ENCODE measurements at places on chromosomes 6 and 20.

DNA sequence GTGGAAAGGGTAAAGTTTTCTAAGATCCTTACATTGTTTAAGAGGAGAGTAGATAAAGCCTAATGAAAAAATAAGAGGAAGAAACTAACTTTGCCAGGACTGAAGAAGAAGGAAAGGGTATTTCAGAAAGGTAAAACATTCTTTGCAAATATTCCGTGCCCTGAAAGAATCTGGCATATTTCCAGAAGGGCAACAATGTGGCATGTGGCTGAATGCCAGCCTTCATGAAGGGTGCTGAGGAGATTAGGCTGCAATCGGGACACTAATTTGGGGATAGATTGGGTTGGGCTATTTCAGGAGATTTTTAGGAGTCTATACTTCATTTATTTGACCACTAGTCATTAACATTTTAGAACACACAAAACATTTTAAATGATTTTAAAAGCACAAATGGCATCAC is 16.2 kb upstream of the UFL1 start:
- no peak for DNase-seq

DNA sequence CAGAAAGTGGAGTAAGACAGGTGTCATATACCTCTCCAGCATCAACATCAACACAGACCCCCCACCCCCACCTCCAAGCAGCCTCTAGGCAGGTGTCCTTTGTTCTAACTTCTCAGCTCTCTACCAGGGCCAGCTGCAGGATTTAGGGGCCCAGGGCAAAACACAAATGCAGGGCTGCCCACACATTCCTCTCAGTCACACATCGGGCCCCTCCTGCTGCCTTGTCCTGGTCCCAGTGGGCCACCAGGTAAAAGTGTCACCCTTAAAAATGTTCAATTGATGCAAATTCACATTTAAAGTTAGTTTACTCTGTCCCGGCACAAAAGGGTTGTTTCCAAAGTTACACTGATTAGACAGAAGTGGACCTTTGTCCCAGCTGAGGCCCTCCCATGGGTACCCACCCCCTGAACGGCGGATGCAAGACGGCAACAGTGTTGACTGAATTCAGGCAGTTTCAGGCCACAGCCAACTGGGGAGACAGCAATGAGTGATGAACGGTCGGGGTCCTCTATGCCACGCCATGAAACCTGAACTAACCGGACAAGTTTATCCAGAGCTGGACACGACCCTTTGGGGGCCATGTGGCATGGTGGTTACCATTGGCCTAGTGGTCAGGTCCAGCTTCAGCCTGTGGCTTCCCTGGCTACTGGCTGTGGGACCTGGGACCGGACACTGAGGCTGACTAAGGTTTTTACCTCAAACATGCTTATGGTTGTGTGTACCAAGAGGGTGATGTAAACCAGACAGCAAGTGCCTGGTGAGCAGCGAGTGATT is 52.2 kb upstream of the UNC93A start:
- DNase-seq: no peak

- DNase-seq: no peak
These were observed 733.3 kb downstream of the HACE1 start for GRCh38 chr6:104126315-104127005.

DNA sequence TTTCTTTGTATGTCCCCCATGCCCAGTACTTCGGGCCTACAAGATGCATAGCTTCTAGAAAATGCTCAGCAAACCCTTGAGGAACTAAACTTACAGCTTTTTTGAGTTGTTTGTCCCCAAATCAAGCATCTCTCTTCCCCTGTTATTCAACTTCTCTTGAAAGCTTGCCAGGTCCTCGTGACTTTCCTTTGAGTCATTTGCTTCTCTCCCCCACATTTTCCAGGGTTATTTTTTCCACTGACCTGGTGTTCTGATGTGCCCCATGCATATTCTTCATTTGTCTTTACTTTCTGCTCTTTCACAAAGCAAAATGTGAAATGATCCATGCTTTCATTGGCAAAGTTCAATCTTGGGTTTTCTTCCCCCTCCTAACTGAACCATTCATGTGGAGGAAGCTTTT is 204.8 kb downstream of the TFAP2A start:
- DNase-seq: no peak

- DNase-seq: no peak
These were observed 14.3 kb upstream of the NEDD9 start for GRCh38 chr6:11246722-11247121.

DNA sequence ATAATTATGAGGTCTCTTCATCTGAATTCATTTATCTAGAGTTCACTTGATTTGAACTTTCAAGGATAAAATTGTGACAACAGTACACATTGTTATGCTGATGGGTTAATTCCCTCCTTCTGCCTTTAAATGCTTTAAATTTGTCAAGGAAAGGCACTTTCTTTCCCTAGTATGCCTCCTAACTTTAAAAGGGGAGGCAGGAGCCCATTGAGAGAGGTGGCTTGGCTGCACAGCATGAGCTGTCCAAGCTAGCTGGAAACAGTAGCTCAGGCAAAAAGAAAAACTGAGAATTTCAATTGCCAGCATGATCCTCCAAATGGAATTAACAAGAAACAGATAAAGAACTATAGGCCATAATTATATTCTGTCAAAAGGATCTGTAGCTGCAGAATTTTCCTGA is 243.3 kb upstream of the GRIK2 start:
- no peak for DNase-seq

- DNase-seq: no peak
These were observed 222.4 kb upstream of the MYLIP start for GRCh38 chr6:15906420-15907016.

- DNase-seq: no peak
These were observed 6.4 kb downstream of the CCND3 start for GRCh38 chr6:41935193-41935574.

DNA sequence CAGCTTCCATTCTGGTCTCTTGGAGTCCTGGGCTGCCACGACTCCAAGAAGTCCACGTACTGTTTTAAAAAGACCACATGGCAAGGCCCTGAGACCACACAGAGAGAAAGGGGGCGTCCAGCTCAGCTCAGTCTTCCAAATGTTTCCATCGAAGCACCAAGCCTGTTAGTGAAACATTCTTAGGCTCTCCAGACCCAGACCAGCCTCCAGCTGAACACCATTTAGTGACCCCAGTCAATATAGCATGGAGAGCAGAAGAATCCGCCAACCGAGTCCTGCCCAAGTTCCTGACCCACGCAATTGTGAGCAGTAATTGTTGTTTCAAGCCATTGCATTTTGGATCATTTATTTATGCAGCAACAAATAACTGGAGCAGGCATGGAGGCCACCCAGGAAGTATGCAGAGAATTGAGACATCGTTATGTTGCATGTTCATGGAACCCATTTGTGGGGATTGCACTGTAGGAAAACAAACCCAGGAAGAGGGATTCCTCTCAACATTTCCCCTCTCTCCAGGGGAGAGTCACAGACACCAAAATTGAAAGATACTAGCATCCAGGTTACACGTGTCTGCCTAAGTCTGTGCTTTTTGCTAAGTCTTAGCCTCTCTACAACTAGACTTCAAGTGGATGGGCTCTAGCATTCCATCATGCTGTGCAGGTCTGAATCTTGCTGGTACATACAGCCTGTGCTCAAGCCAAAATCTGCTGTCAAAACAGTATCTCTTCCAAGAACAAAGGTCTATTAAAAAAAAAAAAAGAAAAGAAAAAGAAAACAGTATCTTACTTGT is 42.7 kb downstream of the SNRNP48 start:
- no peak for DNase-seq

DNA sequence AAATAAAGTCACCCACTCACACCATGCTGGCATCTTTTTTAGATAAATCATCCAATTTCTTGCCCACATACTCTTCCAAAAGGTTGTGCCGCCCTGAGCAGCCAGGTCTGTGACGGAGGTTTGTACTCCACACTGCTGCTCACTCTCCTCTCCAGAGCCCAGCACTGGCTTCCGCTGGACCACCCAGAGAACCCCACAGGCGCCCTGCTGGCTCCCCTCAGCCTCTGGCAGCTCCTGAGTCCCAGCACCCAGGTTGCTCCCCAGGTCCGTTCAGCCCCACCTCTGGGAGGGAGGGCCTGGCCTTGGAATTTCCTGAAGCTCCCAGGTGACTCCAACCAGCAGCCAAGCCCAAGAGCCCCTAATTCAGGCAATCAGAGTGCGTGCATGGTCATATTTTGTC is 131.7 kb upstream of the CST7 start:
- DNase-seq: no peak

DNA sequence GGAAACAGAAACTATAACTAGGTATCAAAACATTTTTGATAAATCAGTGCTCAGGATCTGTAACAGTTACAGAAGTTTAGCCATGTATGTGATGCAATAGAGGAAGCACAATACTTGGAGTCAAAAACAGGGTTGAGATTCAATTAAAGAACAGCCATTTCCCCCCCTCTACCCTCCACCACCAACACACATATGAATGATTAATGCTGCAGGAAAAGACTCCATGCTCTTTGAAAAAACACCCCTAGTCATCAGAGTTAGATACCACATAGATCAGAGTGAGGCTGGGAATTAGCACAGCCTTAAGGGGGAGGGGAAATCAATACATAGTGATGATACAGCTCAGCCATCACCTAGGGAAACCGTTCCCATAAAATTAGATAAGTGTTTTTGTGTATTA is 108.9 kb upstream of the EMILIN3 start:
- no peak for DNase-seq

- no peak for DNase-seq
These were observed 255.9 kb upstream of the DEFB112 start for GRCh38 chr6:50305660-50306059.

GRCh38 chr6:25930532-25931410 is at the start of gene SLC17A2:
Gene SLC17A2, minus strand, starts transcription at chr6:25930691. Its CDS starts 4,895 bp downstream, at chr6:25925796.
- DNase-seq: no peak

DNA sequence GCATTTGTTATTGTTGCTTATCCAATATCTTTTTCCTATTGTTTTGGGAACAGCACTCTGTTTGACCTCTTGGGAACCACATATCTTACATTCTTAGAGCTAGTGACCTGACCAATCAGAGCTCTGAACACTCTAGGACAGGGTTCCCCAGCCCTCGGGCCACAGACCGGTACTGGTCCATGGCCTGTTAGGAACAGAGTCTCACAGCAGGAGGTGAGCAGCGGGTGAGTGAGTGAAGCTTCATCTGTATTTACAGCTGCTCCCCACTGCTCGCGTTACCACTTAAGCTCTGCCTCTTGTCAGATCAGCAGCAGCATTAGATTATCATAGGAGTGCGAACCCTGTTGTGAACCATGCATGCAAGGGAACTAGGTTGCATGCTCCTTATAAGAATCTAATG is 226.0 kb upstream of the TSHZ2 start:
- no peak for DNase-seq

DNA sequence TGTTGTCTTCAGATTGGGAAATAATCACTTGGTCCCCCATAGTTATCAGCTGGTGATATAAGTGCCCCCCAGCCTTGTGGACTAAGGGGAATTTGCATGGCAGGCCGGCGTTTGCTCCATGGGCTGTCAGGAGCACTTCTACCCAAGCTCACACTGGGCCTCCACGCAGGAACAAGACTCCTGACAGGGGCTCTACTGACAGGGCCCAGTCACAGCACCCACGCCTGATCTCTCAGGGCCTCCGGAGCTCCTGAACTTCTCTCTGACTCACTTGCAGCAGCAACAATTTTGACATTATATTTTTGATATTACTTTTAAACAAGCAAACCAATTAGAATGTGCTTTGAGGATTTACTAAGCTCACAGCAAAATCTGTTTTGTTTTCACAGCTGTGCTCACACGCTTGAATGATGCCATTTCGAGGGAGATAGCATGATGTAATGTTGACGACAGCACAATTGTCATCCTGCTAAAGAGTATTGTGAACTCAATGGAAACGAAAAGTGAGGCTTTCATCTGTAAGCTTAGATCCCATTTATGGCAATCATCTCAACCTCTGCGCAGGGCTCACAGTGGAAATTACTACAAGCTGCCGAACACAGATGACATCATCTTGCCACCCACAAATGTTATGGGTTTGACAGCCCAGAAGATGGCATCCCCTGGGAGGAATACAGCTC is 28.7 kb upstream of the TXNDC5 start:
- DNase-seq: no peak

DNA sequence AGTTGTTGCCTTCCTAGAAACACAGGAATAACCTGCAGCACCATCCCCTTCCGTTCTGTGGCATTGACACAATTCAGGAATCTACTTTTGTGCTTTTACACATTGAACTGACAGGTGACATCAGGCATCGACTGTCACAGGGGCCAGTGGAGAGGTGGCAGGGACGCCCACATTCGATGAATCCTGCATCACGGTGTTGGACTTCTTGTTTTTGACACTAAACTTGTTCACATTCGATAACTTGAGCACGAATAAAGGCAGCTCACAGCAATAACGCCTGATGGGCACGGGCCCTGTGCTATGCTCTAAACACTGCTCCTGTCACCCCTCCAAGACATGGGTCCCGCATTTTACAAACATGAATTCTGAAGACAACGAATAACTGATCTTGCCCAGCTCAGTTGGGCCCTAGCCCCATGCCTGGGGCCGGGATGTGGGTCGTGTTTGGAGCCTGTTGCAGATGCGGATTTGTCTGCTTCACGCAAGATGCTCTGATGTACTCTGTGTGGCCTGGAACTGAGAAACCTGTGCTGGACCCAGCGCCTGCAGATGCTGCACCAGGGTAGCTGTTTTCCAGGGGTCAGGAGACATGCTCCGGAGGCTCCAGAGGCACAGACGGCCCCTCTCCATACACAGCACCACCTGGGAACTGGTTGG is 75.7 kb downstream of the TTLL2 start:
- no peak for DNase-seq

- no peak for DNase-seq
These were observed 136.3 kb downstream of the PHACTR3 start for GRCh38 chr20:59740621-59741020.

DNA sequence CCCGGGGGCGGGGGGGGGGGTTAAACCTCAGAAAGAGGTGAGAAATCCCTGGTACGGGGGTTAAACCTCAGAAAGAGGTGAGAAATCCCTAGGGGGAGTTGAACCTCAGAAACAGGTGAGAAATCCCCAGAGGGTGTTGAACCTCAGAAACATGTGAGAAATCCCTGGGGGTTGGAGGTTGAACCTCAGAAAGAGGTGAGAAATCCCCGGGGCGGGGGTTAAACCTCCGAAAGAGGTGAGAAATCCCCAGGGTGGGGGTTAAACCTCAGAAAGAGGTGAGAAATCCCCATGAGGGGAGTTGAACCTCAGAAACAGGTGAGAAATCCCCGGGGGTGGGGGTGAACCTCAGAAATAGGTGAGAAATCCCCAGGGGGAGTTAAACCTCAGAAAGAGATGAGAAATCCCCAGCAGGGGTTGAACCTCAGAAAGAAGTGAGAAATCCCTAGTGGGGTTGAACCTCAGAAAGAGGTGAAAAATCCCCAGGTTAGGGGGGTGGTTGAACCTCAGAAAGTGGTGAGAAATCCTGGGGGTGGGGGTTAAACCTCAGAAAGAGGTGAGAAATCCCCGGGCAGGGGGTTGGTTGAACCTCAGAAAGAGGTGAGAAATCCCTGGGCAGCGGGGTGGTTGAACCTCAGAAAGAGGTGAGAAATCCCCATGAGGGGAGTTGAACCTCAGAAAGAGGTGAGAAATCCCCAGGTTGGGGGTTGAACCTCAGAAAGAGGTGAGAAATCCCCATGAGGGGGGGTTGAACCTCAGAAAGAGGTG is 87.4 kb downstream of the PLG start:
- no peak for DNase-seq

GRCh38 chr6:130035211-130035610 is 16.8 kb downstream of the L3MBTL3 start:
- DNase-seq: no peak

Measured in stimulated activated CD8-positive, alpha-beta memory T cell treated with anti-CD3 and anti-CD28 coated beads, Interleukin-4, amount 100 ng/mL, for 1 hour (primary cell).